ENCODE measurements at places on chromosomes 12 and 14.

GRCh38 chr12:70711831-70712230 is 74.6 kb upstream of the PTPRB start:
- DNase-seq = no peak

DNA sequence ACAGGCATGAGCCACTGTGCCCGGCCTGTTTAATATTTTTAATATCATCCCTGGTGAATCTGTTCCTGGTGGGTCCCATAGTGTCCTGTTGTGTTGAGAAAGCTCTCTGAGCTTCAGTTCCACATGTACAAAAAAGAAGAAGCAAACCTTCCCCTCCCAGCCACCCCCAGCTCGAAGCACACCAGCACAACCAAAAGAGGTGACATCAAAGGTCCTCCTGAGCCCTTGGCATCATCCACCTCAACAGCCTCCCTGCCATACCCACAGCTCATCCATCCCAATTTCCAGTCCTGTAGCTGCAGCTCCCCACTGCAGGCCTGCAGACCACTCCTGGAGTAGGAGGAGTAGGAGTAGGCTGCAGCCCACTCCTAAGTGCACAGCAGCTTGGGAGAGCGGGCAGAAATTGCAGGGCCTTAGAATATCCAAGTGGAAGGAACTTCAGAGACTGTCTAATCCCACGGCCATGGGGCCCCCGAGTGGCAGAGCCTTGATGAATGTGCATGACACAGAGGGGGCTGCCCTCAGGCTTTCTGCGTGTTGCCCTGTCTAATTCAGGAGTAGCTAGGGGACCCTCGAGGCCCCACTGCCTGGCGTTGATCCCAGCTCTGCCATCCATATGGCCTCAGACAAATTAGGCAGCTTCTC is 36.7 kb upstream of the CD9 start:
- no peak for DNase-seq

- DNase-seq = no peak
Observed at GRCh38 chr12:30614031-30614430, 81.6 kb downstream of the IPO8 start.

DNA sequence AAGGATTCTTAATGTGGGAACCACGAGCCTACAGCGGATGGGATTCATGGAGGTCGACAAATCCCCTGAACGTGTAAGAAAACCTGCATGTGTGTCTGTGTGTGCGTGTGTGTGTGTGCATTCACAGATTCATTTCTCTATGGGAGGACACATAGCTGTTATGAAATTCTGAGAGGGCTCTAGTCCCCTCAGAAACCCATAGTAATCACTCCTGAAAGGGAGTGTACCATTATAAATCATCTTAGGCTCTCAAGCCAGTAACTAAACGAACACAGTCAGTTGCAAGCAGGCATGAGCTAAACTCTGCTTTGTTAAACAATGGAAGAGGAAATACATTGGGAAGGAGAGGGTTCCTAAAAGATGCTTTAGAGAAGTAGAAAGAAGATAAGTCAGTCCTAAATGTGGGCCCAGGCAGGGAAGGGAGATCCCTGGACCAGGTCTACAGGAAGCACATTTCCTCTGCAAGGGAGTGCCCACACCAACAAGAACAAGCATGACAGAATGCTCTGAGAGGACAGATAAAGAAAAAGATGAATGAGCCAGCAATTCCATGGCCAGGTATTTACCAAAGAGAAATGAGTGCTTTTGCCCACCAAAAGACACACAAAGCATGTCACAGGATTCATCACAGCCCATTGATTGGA is 91.3 kb downstream of the ITPR2 start:
- DNase-seq = no peak

- DNase-seq = no peak
Observed at GRCh38 chr14:49971156-49972130, 78.6 kb downstream of the ARF6 start.

GRCh38 chr14:35403114-35403602 is 1.4 kb downstream of the NFKBIA start:
- DNase-seq = no peak

- peak; percentile 84 for DNase-seq
Observed at GRCh38 chr12:127811988-127812387, 455.0 kb upstream of the TMEM132C start.

- DNase-seq = no peak
Observed at GRCh38 chr12:121523741-121524140, 57.1 kb downstream of the KDM2B start.

DNA sequence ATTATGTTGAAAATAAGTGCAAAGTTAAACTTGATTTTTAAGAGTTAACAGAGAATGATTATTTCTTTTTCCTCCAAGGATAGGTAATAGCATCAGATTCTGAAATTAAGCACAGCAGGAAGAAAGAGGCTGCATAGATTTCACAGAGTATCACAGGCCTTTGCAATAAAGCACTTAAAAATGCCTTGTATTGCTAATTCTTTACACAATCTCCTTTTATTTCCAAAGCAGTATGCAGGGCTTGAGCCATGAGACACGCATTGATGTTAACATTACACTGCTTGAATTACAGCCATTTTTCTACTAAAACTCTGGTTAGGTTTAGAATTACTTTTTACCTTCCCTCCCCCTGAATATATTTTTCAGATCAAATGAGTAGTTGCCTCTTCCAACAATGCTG is 398.3 kb downstream of the BCAT1 start:
- DNase-seq = no peak

DNA sequence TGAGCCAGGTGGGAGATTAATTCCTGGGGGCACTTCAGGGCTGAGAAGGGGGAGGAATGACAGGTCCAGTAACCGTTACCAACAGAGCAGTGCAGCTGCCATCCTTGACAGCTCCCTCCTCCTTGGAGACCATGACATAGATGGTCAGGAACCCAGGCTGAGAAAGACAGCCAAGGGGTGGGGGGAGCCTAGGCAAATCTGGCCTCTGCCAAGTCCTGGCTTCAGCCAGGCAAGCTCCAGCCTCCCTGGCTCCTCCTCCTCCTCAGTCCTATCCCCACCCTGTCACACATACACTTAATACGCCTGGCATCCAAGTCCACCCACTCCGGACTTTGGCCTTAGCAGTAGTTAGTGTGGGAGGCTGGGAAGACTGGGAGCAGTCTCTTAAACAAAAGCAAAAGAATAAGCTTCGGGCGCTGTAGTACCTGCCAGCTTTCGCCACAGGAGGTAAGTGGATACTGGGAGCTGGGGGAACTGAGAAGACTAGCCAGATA is at the start of gene RDH5:
TSS of gene RDH5 (plus strand) at position 323 of the 494 bp plus-strand sequence. CDS start 792 bp downstream, outside the sequence.
- no peak for DNase-seq

All from astrocyte of the cerebellum (primary cell).